Mesothelial cell of epicardium (in vitro differentiated cells): ENCODE measurements at places on chromosomes 1 and 21. TPM values are rescaled to one million over a fixed set of nuclear protein-coding genes. Genes with fewer than 3 reads are reported as not detected.

The MYOCOS gene
- total RNA-seq, result 0.11 TPM in 1 of 3 replicates, not detected in the others

The CHRM3 gene
- total RNA-seq, result 5.4 to 6.9 TPM (median 6.4 TPM) in 3 replicates

The PGLYRP3 gene
- total RNA-seq, result not detected in 3 replicates

The FAM151A gene
- not detected in 3 replicates for total RNA-seq

GRCh38 chr1:81804312-81804711 is 3.6 kb downstream of the ADGRL2 start:
- H3K27me3 ChIP-seq, result peaks cover 3% of the 10 kb centered on the region
- H3K36me3 ChIP-seq, result no peaks in the 10 kb centered on the region
- H3K27ac ChIP-seq, result no peak overlapping the region
- peaks cover 40% of the 10 kb centered on the region for H3K4me1 ChIP-seq
- peak overlapping the region; percentile 85 for H3K4me3 ChIP-seq

- peaks cover 44% of the 10 kb centered on the region for H3K4me1 ChIP-seq
- peak overlapping the region; percentile 98 for H3K27ac ChIP-seq
- peak overlapping the region; percentile 94 for H3K4me3 ChIP-seq
- no peaks in the 10 kb centered on the region for H3K27me3 ChIP-seq
- H3K36me3 ChIP-seq, result no peaks in the 10 kb centered on the region
Measured at GRCh38 chr1:153922076-153922971, 448 bp downstream of the GATAD2B start.

- H3K4me3 ChIP-seq, result no peak overlapping the region
- no peak overlapping the region for H3K27ac ChIP-seq
- peaks cover 6% of the 10 kb centered on the region for H3K36me3 ChIP-seq
- no peaks in the 10 kb centered on the region for H3K27me3 ChIP-seq
- peaks cover 74% of the 10 kb centered on the region for H3K4me1 ChIP-seq
Measured at GRCh38 chr1:94619731-94620130, 78.2 kb upstream of the F3 start.

- peaks cover 2% of the 10 kb centered on the region for H3K36me3 ChIP-seq
- peaks cover 54% of the 10 kb centered on the region for H3K4me1 ChIP-seq
- H3K27ac ChIP-seq, result peak overlapping the region; percentile 33
- H3K4me3 ChIP-seq, result peak overlapping the region; percentile 57
Measured at GRCh38 chr1:197920067-197920396, 2.9 kb downstream of the LHX9 start.

DNA sequence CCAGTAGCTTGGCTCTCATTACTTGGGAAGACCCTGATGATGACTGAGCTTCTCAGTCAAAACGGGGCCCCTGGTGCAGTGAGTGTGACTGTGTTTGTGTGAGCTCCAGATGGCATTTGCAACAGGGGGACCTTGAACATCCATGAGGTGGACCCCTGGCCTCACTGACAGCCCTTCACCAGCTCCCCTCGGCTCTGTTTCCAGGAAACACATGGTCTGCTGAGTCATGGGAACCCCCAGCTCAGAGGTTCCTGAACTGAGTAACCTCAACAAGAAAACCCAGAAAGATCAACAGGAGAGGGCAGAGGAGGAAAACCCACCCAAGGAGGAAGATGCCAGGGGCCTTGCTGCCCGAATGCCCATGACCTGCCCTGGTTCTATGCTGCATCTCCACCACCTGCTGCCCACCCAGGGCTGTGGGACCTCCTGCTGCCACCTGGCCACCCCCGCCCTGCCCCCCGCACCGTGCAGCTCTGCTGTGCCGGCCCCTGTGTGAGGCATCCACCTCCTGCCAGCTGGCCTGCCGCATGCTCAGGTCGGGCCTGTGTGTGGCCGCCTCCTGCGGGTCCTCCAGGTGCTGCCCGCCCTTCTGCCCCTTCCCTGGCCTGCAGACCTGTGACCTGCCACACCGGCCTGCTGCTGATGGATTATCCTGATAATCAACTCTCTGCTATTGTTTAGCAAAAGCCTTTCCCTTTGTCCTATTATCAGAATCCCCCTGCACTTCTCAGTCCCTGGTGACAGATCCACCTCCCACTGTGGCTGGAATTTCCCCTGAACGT is 4.2 kb upstream of the KRTAP12-1 start:
- no peak overlapping the region for H3K4me3 ChIP-seq
- H3K27ac ChIP-seq, result no peak overlapping the region
- peaks cover 5% of the 10 kb centered on the region for H3K4me1 ChIP-seq
